ENCODE measurements at places on chromosomes 7 and 10.

DNA sequence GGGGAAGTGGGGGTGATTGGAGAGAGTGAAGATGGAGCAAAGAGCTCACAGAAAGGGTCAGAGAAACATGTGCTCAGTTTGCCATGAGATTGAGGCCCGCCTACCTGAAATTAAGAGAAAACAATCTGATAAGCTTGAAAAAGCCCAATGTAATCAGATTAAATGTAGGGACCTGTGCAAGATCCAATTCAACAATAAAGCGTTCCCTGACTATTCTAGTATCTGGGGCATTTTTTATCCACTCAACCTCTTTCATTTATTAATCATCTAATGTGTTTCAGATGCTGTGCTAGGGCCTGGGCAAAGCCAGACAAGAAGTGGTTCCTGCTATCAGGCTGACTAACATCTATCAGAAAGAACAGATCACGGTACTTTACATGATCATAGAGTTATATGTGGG, 238.4 kb upstream of the MYO3A start:
- no peak for DNase-seq

DNA sequence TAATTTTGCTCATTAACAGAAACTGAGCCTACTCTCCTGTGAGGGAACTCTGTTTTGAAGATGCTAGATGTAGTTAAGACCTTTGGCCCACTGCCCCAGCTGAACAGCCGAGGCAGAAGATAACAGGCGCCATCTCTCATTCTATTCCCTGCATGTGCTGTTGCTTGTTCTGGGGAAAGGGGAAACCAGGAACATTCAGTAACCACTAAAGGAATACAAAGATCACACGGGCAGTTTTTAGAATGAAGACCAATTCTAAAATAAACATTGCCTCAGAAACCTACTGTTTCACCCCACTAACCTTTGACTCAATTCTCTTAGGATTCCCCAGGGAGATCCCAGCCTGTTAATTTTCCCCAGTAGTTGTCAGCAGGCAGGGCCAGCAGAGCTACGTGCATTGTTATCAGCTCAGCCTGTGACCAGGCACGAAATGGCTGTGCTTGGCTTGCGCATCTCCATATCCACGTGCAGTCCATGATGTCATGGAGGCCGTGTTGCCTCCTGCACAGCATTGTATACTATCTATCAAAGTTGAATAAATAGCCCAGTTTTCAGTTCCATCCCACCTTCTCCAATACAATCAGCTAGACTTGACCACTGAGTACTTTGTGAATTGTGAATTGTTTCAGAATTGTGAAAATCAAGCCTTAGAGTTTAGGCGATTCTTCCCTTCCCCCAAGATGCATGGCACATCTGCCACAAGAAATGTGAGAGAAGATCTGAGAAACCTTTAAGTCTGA, 36.0 kb downstream of the ANK3 start:
- DNase-seq = no peak

- DNase-seq = no peak
Observed at GRCh38 chr7:132030883-132031282, 474.5 kb upstream of the PODXL start.

GRCh38 chr7:41010967-41011366, 691.9 kb downstream of the INHBA start:
- DNase-seq = no peak

- DNase-seq = no peak
Observed at GRCh38 chr10:85012305-85012704, 683.9 kb downstream of the CCSER2 start.

DNA sequence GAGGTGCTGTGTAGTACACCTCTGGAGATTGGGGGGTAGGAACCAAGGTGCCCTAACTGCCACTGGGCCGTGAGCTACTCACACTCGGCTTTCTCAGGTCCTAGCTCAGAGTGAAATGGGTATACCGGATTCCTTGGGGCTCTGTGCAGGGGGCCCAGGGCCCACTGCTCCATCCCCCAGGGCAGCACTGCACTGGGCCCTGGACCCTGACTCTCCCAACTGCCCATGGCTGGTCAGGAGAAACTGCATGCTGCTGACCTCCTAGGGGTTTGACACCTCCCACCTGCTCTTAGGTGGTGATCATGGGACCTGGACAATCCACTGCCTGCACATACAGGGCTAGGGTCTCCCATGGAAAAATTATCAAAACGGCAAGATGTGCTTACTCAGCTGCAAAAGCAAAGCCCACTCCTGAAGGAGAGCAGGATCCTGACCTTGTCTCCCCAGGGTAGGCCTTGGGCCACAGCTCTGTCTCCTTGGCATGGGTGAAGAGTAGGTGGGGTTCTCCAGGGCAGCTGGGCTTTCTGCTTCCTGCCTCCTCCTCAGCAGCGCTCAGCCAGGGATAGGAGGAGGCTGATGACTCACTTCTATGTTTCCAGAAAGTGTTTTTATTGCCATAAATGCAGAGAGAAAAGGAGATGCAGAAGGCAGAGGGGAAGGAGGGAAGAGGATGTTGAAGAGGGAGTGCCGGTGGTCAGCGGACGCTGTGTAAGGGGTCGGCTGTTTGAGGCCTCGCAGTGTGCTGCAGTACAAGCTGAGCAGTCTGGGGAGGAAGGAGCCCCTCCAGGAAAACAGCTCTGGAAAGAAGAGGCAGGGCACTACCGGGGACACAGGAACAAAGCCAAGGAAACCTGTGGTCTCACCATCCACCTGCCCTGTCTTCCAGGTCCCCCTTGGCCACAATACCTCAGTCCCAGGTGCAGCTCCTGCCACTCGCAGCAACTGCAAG, 107.8 kb downstream of the ARHGAP22 start:
- DNase-seq = no peak

DNA sequence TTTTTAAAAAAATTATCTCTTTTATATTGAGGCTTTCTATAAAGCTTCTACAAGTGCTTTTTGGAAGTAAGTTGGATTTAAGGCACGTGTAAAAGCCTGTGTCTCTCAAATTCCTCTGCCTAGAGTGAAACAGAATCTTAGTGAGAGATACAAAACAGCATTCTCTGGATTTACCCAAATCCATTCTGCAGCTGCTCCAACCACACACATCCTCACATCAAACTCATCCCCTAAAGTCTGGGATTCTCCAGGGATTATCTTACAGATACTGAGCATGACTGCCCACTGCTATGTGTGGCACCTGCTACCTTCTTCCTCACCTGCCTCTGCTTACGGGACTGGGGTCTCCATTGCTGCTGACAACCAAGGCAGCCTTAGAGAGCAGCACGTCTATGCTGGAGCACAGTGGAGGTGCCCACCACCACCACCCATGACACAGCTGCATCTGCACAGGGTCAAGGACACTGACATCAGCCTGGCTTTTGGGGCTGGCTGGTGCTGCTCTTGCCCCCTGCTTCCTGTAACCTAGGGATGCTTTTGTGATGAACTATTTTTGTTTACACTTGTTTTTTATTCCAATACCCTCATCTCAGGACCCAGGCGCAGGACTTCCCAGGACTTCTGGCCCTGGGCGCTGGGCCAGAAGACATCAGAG, 139.2 kb upstream of the NAMPT start:
- no peak for DNase-seq

GRCh38 chr7:3404501-3404900, 103.4 kb downstream of the SDK1 start:
- DNase-seq = peak; percentile 61

- DNase-seq = no peak
Observed at GRCh38 chr7:157738066-157738460, 401.3 kb downstream of the DNAJB6 start.

GRCh38 chr10:62978482-62978881, 154.6 kb upstream of the NRBF2 start:
- DNase-seq = no peak

GRCh38 chr10:97163781-97164501, 21.8 kb downstream of the SLIT1 start:
- DNase-seq = no peak

DNA sequence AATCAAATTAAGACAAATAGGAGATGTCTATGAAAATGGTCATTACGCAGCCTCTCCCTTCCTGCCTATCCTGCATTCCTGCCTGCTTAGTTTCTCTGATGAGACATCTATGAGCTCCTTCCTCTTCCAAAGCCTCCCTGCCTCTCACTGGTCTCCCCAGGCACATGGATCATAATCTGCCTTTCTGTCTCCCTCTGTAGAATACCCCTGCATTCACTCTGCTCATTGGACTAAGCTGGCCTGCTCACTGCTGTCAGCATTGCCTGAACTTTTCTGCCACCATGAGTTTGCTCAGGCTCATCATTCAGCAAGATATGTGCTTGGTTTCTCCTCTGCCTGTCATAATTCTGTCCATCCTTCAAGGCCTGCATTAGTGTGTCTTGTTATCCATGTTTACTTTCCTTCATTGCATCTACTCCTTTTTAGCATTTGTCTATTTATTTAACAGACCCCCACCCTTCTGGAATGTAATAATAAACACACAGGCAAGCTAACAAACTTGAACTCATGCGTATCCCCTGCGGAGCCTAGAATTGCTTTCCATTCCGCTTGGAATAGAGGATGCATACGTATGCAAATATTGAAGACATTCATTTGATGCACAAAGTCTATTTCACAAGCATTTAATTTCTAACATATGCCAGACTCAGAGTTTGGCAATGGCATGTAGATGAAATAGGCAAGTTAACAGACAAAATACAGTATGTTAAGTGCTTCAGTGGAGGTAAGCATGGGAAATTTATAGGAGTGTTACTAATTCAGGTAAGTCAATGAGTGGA, 88.3 kb downstream of the PTPRZ1 start:
- DNase-seq = no peak

- peak; percentile 48 for DNase-seq
Observed at GRCh38 chr10:63464402-63465292, 1.1 kb downstream of the JMJD1C start.

GRCh38 chr7:133827707-133828623, 299.2 kb upstream of the LRGUK start:
- peak; percentile 65 for DNase-seq

DNA sequence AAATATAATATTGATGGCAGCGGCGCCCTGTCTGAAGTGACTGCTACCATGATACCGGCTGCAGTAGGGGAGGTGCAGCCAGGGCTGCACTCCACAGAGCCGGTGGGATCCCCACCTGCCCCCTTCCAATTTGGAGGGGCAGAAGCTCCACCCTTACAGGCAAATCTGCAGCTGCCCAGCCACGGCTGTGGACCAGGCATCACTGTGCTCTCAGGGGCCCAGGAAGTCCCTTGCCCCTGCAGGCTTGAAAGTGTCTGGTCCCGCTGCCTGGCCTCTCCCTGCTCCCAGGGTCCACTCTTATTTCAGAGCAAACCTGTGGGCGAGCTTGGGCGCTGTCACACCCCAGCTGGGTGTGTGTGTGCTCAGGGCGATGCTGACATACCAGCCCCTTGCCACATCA, 172.7 kb upstream of the SMIM30 start:
- DNase-seq = no peak

- no peak for DNase-seq
Observed at GRCh38 chr10:12409613-12410012, 60.3 kb downstream of the CAMK1D start.

DNA sequence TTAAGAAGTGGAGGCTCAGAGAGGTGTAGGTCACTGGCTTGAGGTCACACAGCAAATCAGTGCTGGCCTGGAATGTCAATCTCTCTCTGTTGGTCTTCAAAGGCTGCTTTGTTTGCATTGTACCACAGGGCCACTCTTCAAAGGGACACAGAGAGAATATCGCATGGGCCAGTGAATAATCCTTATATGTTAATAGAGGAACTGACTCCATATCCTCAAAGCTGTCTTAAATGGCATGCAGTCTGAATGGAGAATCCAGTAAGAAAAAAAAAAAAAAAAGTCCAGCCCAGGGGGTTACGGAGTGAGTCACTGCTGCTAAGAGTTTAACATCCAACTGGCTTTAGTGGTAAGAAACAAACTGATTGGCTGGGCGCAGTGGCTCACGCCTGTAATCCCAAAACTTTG, 54.1 kb downstream of the NRAP start:
- DNase-seq = no peak

GRCh38 chr10:73850863-73851461, 23.4 kb downstream of the CAMK2G start:
- no peak for DNase-seq

DNA sequence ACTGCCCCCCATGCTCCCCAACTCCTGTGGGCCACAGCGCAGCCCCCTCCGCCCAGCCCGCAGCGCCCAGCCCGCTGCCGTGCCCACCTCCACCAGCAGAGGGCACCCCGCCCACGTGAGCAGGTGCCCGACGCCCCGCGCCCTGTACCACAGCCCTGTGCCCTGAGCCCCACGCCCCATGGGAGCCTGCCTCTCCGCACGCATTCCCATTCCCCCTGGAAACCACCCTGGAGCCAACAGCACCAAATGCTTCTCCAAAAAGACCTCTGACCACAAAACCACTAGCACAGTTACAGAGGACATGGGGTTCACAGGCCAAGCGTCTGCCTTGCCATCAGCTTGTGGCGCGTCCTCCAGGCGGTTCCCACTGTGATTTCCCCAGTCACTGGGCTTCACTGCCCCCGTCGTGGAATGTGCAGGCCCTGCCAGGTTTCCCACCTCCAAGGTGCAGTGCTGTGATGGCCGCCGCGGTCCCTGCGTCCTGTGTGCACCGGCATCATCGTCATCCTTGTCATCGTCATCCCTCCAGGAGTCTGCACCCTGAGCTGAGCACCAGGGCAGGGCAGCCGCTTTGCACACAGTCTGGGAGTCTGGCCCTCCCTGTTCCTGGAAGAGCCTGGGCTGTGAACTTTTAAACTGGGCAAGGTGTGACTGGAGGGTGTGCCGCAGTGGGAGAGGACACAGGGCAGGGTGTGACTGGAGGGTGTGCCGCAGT, 61.7 kb downstream of the PWWP2B start:
- DNase-seq = no peak

DNA sequence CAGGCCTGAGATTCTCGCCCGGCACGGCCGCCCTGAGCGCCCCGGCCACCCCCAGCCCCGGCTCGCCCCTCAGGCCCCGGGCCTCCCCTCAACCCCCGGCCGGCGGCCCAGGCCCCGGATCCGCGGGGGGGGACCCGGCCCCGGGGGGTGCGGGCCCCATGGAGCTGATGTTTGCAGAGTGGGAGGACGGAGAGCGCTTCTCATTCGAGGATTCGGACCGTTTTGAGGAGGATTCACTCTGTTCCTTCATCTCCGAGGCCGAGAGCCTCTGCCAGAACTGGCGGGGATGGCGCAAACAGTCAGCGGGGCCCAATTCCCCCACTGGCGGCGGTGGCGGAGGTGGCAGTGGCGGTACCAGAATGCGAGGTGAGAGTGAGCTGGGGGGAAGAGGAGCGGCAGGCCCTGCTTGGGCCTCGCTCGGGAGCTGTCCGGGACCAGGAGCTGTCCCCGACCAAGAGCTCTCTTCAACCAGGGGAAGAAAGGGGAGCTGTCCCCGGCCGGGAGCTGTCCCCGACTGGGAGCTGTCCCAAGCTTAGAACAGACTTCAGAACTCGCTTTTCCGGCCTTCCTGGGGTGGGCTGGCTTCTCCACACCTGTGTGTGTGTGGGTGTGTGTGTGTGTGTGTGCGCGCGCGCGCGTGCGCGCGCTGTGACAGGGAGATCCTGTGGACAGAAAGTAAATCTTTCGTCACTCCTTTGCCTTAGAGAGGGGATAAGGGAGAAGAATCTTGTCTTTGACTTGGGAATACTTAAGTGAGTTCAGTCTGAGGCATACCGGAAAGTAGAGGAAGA, 510 bp downstream of the ZSWIM8 start:
- DNase-seq = no peak

DNA sequence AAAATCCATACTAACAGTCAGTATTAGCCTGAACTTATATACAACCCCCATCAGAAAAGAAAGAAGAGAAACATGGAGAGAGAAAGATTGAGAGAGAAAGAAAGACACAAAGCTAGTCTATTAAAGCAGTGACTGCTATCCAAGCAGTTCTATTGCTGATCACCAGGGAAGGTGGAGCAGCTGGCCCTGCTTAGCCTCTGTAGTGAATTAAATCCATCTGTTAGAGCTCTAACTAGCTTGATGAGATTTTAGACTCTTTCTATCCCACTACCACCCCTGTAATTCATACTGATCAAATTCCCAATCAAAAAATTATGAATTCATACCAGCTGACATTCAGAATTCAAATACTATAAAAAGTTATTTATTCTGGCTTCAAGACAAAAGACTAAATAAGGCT, 486.0 kb upstream of the LRRN3 start:
- DNase-seq = no peak

Data from DMS79 treated with DMSO at 0.1 percent for 48 hours (cell line).